ENCODE measurements at places on chromosomes 7 and 10.
A peak's percentile ranks its signal among the peaks of the same experiment; 100 is the strongest.

GRCh38 chr7:142391191-142391992, 133.5 kb upstream of the PRSS58 start:
- DNase-seq: no peak

- no peak for DNase-seq
Measured at GRCh38 chr10:44961230-44961571, 1.6 kb downstream of the RASSF4 start.

DNA sequence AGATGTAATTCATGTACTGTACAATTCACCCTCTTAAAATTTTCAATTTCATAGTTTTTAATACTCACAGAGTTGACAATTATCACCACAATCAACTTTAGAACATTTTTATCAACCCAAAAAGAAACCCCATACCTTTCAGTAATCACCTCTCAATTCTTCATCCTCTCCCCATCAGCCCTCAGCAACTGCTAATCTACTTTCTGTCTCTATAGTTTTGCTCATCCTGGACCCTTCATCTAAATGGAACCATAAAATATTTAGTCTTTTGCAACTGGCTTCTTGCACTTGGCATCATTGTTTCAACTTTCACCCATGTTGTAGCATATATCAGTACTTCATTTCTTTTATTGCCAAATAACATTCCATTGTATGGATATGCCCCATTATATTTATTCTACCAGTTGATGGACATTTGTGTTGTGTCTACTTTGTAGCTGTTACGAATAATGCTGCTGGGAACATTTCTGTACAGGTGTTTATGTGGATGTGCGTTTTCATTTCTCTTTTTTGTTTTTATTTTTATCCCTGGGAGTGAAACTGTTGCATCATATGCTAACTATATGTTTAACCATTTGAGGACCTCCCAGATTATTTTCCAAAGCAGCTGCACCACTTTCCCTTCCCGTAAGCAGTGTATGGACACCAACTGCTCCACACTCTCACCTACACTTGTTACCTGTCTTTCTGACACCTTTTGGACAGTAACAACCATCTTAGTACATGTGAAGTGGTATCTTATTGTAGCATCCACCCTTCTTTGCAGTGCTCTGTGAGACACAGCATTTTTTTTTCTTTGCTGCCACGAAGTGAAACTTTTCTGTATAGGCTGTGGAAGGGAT, 65.4 kb upstream of the APBB1IP start:
- no peak for DNase-seq

GRCh38 chr10:7788639-7789286, 786 bp downstream of the ATP5F1C start:
- DNase-seq: no peak

- DNase-seq: no peak
Measured at GRCh38 chr10:59624136-59624535, 85.5 kb downstream of the SLC16A9 start.

DNA sequence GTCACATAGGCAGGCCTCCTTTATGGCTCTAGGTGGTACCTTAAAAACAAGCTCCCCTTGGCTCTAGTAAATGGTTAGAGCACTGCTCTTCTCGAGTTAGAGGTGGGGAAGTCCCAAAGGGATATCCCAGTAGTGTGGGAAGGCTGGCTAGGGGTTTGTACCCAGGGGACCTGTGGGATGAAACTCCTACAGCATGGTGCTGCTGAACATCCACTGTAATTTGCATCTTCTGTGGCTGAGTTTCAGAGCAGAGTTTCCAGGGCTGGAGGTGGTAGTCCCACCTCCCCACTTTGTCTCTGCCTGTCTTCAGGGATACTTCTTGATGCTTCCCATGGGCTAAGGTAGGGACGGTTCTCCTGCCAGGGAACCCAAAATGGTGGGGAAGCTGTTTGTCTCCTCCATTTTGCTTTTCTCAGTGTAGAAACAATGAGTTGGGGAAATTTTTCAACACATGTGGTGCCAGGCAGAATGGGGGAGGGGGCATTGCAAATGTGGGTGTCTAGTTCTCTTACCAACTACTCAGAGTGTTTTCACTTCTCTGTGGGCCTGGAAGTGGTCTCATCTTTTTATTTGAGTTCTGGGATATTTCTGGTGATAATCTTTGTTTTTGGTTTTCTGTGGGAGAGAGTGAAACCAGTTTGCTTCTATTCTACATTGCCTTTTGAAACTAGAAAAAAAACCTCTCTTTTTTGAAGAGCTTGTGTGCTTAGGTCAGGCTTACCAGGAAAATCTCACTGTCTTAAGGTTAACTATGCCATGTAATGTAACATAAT, 36.3 kb downstream of the SCART1 start:
- DNase-seq: no peak

DNA sequence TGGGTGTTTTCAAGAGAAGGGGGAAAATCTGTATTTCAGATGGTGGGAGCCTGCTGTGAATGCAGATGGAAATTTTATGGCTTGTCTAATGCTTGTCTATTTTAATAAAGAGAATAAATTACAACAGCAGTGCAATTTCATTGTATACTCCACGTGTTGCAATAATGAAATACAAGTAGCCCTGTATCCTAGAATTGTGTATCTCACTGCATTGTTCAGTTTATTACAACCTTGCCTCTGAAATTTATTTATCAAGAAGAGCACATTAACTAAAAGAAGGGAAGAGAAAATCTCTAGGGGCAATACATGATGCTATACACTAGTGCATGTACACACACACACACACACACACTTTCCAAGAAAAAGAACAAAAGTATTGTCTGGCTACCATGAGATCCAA, 21.8 kb downstream of the ANK3 start:
- DNase-seq: no peak

- DNase-seq: no peak
Measured at GRCh38 chr10:102261842-102262241, 16.5 kb downstream of the GBF1 start.

DNA sequence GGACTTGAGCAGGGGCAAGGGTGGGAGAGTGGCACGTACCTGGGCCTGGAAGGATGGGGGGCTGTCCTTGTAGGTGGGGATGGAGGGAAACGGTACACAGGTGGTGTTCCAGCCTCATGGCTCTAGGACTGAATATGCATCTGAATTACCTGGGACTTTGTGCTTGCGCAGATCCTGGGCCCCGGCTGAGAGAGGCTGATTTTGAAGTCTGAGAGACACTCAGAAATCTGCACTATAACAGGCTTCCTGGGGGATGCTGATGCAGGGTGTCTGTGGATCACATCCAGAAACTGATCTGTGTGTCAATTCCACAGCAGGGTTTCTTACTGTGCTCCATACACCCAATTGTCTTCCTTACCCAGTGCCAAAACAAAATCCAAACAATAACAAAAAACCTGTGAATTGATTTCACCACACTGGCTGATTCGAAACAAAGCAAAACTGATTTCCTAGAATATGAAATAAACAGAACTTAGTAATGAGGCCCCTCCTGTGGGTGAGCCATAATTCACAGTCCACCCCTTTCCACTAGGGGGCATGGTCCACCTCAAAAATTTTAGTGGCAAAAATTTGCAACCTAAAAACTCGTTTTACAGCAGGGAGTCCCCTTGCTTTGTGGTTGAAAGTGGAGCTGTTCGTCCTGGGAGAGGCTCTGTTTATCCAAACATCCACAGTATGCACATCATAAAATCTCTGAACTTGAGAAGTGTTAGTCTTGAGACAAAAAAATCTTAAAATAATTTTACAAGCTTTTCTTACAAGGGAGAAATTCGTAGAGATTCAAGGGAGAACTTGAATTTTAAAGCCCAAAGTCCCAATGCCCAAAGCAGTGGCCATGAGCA, 32.0 kb upstream of the PLEKHA1 start:
- peak; percentile 54 for DNase-seq

DNA sequence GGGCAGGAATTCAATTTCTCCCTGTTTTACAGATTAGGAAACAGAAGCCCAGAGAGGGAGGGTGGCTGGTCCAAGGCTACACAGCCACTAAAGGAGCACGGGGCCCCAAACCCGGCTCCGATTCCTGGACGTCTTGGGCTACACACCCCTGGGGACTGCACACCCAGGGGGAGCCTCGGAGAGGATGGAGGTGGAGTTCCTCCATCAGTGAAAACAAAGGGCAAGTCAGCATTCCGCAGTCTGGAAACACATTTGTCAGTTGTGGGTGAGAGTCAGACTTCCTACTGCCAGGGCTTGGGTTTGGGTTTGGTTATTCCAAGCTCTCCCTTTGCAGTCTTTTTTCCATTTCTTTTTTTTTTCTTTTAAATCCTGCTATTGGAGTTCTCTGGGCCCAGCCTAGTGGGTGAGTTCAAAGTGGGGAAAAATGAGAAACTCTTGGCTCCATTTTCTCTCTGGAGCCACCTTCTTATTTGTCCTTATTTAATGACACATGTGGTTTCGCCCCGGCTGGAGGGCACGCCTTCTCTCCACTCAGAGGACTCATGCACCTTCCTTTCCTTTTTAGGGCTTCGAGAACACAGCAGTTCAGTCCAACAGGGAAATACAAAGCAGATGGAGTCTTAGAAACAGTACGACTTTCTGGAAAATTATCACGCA, 59.9 kb upstream of the AQP1 start:
- no peak for DNase-seq

DNA sequence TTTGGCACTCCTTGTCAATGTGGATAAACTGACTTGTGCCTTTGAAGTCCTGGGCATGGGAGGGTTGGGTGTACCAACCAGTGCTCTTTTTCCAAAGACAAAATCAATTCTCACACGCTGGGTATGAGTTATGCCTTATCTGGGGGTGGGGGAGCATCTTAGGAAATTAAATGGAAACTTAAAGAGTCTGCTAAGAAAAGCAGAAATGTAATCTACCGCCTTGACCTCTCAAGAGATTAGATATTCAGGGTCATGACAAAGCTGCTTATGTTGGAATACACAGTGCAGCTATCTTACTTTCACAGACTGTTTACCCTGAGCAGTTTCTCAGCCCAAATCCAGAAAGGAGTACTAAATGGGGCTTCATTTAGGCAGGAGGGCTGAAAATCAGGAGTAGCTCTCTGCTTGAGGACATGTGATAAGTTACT, 2.6 kb downstream of the MEST start:
- no peak for DNase-seq

DNA sequence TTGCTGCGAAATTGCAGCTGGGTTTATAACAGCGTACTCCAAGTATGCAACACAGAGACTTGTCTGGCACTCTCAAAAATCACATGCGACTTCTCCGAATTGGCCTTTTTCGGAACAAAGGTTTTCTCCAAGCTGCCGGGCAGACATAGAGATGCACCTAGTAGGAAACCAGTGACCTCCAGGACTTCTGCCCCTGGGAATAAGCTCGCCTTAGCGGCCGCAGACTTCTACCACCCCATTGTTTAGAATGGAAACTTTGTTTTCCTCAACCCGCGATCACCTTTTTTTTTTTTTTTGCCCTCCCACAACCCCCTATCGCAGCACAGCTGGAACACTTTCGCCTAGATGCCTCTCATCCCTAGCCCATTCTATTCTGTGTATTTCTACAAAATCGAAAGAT, 4.9 kb upstream of the HOXA10 start:
- DNase-seq: no peak

DNA sequence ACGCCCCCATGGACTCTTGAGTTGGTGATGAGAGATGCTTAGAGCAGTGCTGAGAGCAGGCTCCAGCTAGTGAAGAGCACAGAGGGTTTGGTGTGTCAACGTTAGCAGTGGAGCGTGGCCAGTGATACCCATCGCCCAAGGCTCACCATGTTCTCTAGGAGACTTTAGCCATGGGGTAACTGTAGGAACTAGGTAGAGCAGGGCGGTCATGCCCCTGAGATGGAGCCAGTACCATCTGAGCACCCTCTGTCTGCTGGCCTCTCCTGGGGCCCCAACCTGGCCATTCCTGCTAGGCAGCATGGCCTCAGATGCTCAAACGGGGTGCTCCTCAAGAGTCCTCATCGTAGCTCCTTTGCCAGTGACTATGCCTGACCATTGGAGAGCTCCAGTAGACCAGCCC, 179.7 kb downstream of the KCND2 start:
- DNase-seq: no peak

- no peak for DNase-seq
Measured at GRCh38 chr7:142960955-142961512, 1.1 kb downstream of the KEL start.

DNA sequence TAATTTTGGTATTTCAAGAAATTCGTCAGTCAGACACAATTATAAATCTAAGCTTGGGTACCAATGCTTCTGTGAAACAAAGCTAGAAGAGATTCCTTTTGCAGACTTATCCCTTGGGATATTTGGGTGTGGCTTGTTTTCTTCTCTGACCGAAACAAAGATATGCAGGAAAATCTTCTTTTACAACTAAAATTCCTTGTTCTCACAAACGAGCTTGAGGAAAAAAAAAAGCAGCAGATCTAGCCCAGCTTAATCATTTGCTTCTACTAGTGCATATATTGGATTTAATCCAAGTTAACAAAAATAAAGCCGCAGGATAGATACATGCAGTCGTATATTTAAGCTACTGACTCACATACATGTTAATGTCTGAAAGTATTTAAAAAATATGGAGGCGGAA, 104.2 kb downstream of the PRTFDC1 start:
- no peak for DNase-seq

GRCh38 chr10:52485462-52485861, 171.4 kb downstream of the DKK1 start:
- no peak for DNase-seq

- no peak for DNase-seq
Measured at GRCh38 chr7:142776206-142776844, 5.6 kb downstream of the PRSS2 start.

- DNase-seq: no peak
Measured at GRCh38 chr10:24408365-24408764, 199.4 kb downstream of the KIAA1217 start.

DNA sequence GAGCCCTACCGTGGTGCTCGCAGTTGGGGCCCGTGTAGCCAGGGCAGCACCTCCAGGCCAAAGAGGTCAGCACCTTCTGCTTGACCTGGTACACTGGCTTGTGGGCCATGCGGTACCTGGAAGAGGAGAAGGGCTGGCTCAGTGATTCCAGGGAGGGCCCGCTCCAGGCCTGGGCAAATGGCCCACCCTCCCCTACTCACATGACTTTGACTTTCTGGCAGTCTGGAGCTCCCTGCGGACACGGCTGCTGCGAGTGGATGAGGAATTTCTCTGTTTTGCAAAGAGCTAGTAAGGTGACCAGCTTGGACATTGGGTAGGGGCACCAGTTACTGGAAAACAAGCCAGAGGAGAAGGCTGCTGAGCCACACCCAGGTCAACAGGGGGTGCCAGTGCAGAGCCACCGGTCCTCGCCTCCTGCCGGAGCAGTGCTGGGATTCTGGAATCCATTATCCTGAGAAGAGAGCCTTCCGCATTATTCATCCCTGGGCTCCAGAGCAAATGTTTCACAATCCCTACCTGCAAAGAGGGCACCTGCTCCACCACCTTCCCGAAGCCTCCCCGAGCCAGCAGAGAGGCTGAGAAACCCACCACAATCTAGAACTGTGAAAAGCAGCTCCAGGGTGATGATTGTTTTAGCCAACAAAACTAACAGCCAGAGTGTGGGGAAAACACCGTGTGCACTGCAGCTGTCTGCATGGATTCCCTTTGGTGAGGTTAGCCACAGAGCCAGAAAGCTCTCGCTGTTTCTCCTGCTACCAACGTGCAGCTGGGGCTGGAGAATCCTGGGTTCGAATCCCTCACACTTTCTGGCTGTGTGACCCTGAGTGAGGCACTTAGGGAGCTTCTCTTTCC, 11.8 kb downstream of the MMRN2 start:
- no peak for DNase-seq
